NCI-H1930 (cell line): ENCODE measurements at places on chromosomes 2 and 18.

- DNase-seq = no peak
Observed at GRCh38 chr2:10039658-10040410, 3.5 kb upstream of the KLF11 start.

DNA sequence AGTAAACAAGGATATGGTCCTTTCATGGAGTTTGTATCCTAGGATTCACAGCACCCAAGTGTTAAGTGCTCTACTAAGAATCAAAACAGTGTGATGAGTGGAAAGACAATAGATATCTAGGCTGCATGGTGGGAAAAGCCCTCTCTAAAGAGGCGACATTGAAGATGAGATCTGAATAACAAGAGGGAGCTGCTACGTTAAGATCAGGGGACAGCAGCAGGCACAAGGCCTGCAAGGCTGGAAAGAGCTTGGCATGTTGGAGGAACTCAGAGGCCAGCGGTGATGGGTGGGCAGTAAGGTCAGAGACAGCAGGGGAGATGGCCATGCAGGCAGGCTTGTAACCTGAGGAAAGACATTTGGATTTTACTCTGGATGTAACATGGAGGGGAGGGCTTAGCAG lies 177.5 kb downstream of the GFPT1 start:
- DNase-seq = no peak

DNA sequence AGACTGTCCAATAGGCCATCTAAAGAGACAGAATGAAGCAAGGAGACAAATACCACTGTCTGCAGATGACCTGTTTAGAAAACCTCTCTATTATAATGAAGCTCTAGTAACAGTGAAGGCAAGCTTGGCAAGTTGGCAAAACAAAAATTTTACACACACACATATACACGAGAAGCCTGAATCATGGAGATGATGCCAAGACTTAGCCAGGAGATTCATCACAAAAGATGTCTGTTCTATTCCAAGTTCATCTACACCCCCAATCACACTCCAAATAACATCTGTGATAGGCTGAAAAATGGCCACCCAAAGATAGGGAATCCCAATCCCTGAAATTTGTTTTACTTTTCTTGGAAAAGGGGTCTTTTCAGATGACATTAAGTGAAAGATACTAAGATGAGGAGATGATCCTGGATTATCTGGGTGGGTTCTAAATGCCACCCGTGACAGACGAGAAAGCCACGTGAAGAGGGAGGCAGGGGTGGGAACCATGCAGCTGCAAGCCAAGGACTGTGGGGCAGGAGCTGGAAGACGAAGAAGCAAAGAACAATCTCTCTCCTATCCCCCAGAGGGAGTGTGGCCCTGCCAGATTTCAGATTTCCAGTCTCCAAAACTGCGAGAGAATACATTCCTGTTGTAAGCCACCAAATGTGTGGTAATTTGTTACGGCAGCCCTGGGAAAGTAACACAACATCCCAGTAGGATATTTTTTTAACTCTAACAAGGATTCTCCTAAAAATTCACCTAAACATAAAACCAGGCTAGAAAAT lies 20.0 kb downstream of the HDLBP start:
- DNase-seq = no peak

DNA sequence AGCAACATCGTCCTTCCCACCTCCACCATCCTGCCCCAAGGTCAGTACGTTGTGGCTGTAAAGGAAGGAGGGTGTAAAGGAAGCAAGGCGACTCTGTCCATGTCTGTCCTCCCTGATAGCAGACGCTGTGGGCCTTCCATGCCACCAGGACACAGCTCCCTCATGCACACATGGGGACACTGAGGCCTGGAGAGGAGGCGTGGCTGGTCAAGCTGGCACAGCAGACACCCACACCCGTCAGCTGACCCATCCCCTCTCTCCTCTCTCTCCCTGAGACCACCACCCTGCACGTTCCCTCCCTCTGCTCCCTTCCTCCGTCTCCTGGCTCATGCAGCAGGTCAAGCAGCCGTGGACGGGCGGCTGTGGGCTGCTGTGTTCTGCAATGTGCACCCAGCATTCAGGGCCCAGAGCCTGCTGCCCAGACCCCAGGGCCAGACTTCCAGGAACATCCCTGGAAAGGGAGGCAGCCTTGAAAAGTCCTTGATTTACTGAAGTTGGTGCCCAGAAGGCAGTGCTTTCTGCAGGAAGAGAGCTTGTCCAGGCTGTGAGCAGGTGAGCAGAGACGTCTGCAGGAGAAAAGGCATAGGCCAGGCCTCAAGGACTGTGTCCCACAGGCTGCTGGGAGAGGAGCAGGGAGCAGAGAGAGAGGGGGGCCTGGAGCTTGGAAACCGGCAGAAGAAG lies 133.6 kb downstream of the DDX1 start:
- no peak for DNase-seq

DNA sequence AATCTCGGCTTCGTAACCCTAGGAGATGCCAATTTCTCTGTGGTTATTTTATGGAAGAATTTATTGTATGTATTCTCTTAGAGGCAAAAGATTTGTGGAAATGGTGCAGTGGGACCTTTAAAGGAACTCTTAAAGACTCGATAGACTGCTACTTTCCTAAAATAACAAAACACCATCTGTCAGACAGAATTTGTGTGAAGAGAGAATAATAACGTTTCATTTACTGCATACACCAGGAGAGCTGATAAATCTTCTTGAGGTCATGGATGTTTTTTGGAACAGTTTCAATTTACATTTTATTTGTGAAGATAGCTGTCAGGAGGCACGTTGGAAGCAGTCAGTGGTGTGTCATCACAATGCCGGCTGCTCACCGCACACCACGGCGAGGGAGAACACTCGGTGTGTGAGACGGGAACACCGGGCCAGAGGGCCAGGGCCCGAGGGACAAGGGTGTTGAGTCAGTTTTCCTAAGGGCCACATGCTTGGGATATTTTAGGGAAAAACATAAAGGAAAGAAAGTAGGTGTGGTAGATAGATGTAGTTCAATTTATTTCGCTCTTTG lies 1681.0 kb upstream of the DDX18 start:
- DNase-seq = peak; percentile 29

GRCh38 chr2:105362862-105363591 lies 25.7 kb downstream of the C2orf49 start:
- no peak for DNase-seq

DNA sequence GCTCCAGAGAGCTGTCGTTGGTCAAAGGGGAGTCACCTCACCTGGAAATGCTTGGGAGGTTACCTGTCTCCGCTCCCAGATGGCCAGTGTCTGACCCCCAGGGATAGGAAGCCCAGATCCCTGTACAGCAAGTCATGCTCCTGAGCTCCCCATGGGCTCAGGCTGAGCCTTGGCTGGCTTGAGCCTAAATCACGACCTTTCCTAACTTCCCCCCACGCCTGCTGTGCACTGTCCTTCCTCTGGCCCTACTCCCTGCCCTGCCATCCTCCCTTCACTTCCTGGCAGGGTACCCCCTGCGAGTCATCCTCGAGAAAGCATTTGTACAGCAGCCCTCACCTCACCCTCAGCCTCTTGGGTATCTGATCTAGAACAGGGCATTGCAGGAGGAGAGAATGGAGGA lies 9.2 kb upstream of the HDAC4 start:
- DNase-seq = no peak

GRCh38 chr2:126449677-126450076 lies 206.3 kb upstream of the GYPC start:
- DNase-seq = no peak

GRCh38 chr2:24350826-24351626 lies 9.3 kb downstream of the ITSN2 start:
- no peak for DNase-seq

- DNase-seq = no peak
Observed at GRCh38 chr18:57697426-57697825, 75.8 kb upstream of the NARS1 start.

DNA sequence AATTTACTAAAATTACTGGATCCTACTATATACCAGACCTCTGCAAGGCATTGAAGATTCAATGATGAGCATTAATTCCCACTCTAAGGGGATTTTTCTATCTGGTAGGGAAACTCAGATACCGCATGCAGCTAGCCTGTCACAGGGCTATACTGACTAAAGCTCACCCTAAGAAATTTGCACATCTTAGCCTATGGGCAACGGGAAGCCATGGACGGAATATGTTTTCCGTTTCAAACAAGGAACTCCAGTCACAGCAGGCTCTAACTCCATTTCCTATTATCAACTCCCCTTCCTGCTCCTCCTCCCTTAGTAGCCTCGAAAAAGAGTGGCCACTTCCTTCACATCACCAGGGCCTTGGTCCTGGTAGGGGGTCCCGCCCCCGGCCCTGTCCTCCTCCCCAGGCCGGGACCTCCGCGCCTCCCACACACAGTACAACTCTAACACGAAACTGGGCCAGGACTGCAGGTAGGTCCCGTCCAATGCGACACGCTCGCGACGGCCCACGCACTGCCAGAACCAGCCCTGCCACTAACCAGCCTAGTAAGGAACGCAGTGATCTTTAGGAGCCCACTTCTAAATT lies 659 bp upstream of the COX5B start:
- DNase-seq = no peak

DNA sequence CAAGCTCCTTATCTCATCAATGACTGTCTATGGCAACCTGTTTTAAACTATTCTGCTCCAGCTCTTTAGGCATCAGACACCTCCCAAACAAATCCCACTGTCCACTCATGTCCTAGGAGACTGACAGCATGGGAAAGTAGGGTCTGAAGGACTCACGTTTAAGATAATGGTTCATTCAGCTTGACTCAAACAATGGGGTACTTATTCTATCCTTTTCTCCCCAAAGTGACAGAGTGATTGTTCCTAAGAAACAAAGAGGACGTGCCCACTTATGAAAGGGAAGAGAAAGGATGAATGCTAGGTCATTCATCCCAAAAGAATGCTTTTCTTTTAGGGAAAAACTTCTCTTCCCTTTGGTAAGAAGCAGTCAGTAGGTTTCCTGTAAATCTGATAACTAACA lies 41.9 kb downstream of the ALK start:
- no peak for DNase-seq

- DNase-seq = no peak
Observed at GRCh38 chr2:118974103-118974993, 32.4 kb downstream of the MARCO start.

DNA sequence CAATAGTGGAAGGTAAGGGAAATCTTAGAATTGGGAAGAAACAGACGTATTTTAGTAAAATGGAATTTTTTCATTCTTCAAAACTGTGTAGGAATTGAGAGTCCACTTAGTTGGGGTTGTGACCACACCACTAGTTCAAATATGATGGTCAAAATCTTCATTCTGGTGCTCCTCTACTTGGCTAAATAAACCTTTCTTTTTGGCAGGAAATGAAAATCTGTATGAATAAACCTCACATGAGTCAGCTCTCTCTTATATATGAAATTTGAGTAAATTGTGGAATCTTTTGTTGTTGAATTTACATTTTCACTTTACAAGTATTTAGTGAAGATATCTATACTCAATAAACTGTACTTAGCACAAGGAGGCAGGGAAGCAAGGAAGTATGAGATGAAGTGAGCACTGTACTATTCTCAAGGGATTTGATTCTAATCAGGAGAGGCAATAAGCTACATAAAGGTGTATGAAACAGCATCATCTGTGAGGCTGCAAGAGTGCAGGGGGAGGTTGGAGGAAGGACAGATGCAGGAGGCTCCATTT lies 20.5 kb downstream of the IL18R1 start:
- no peak for DNase-seq

DNA sequence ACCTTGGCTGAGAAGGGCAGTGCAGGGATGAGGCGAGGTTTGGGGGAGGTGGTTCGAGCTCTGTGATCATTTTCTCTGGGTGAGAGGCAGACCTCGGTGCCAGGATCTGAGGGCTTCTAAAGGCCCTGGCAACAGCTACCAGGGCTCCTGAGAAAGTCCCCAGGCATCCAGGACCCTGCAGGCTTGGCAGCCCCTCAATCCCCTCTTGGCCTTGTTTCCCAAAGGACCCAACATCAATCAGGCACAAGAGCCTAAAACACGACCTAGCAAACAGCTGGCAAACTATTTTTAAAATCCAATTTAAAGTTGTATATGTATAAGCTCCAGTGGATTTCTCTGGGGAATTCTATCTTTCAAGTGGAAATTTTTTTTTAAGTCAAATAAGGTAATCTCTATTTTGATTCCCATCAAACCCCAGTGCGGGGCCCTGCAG lies 15.0 kb upstream of the MAT2A start:
- DNase-seq = no peak

DNA sequence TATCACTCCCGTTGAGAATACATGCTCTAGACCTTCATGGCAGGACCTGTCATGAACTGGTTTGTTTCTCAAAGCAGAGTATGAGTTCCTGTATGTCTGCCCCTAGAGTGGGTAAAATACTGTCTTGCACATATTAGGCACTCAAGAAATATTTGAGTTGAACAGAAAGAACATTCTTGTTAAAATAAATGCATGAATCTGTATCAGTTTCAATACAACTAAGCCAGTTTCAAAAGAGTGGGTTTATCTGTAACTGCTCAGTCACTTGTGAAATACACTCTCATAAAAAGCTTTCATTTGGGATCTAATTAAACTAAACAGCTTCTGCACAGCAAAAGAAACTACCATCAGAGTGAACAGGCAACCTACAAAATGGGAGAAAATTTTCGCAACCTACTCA lies 69.2 kb downstream of the RFTN2 start:
- no peak for DNase-seq

DNA sequence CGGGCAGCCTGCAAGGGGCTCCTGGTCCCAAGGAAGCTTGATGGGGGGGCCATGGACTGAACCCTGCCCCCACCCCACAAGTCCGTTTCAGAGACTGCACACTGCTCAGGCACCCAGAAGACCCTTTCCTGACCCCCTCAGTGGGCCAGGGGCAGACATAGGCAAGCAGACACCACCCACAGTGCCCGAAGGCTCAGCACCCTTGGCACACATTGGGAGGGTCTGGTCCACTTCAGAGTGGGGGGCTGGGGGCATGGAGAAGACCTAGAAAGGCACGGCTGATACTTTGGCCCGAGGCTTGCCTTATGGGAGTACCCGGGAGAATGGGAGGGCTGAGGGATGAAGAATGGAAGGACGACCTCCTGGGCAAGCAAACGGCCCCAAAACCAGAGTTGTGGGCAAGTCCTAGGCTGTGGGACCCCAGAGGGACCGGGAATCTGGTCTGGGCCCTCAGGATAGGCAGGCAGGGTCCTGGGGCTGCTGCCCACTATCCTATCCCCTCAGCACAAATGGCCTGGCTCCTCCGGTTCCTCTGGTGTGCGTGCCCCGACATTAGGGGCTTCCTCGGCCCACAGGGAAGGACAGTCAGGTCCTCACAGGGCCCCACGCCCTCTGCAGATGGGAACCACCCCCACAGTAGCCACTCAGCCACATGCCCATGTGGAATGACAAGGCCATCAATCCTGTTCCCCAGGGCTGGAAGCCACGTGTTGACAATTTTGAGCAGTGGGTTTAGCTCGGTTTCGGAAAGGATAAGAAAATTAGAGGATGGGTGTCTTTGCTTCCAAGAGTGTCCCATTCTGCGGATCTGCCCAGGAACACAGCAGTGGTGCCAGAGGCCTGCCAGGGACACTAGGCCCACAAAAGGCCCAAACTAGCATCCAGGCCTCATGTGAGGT lies 15.0 kb upstream of the GPC1 start:
- no peak for DNase-seq

- no peak for DNase-seq
Observed at GRCh38 chr2:181146171-181146570, 165.8 kb downstream of the UBE2E3 start.

GRCh38 chr2:218219934-218220333 lies 2.9 kb downstream of the ARPC2 start:
- DNase-seq = no peak
